AG10803 (cell line): ENCODE measurements at places on chromosomes 3 and 15.
A peak's percentile ranks its signal among the peaks of the same experiment; 100 is the strongest.

GRCh38 chr15:95865330-95865739 lies 465.2 kb upstream of the NR2F2 start:
- no peak for DNase-seq

GRCh38 chr15:73389539-73389938 lies 20.8 kb upstream of the HCN4 start:
- no peak for DNase-seq

- DNase-seq: peak; percentile 72
Observed at GRCh38 chr3:187878772-187879518, 133.7 kb upstream of the BCL6 start.

DNA sequence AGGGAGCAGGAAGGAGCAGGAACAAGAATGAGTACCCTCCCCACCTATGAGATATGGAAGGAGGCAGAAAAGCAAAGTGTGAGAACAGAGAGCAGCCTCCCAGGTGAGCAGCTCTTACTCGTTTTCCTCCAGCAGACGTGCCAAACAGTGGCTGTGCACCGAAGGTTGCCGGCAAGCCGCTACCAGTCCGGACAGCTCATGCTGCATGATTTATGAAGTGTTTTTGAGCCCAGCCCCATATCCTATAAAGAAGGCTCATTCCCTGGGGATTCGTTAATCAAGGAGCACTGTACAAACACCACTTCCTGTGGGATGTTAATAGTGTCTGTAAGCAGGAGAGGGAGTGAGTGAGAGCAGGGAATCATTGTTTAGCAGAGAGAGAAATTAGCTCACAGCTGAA lies 118.3 kb upstream of the FOXB1 start:
- peak; percentile 31 for DNase-seq

DNA sequence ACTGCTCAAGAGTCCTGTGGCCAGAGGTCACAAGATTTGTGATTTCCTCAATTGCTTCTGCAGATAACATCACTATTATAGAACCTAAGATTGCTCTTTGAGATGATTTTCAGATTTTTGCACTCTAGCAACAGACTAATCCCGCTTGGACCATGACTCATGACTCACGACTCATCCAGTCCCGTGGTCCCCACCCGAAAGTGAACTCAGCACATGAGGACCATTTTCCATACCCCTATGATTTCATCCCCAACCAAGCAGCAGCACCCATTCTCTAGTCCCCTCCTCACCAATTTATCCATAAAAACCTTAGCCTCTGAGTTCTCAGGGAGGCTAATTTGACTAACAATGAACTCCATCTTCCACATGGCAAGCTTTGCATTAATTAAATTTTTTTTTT lies 106.3 kb upstream of the ALCAM start:
- no peak for DNase-seq
